Stimulated activated CD4-positive, alpha-beta T cell treated with anti-CD3 and anti-CD28 coated beads, TNF-alpha, amount 100 ng/mL, for 1 hour (primary cell): ENCODE measurements at places on chromosomes 5 and 9.

- no peak for DNase-seq
Measured at GRCh38 chr5:131381777-131382176, 117.9 kb downstream of the CDC42SE2 start.

- no peak for DNase-seq
Measured at GRCh38 chr9:1415146-1415545, 365.0 kb downstream of the DMRT2 start.

DNA sequence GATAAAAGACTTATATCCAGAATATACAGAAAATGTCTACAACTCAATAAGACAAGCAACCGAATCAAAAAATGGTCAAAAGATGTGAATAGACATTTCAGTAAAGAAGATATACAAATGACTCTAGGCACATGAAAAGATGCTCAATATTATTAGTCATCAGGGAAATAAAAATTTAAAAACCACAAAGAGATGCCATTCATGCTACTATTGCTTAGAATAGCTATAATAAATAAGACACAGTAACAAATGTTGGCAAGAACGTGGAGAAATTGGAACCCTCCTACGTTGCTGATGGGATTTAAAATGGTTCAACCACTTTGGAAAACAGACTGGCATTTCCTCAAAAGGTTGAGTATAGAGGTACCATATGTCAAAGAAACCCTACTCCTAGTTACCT, 39.8 kb downstream of the POLK start:
- no peak for DNase-seq

- no peak for DNase-seq
Measured at GRCh38 chr9:20437476-20437875, 184.8 kb downstream of the MLLT3 start.

DNA sequence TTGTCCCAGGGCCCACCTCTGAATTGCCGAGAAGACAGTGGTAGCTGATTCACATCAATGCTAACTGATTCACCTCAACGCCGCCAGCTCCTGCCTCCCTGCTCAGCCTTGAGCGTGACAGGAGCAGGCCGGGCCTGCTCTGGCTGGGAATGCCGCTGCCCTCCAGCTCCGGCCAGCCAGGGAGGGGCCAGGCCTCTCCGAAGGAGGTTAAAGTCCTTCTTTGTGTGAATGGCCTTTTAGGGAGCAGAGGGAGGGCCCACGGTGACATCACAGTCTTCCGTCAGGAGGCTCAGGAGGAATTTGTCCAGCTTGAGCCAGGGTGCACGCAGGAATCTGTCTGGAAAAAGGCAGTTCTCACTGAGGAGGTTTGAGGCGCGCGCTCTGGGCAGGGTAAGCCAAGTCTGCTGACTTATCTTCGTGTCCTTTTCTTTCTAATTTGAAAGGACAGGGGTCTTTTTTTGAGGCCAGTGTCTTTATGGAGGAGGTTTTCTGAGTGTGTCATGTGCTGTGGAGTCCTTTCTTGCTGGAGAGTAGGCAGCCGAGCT, 82.7 kb downstream of the C9orf152 start:
- DNase-seq = no peak
